Hypothalamus (tissue), 51 donors: ENCODE measurements at places on chromosomes 3 and 15.

DNA sequence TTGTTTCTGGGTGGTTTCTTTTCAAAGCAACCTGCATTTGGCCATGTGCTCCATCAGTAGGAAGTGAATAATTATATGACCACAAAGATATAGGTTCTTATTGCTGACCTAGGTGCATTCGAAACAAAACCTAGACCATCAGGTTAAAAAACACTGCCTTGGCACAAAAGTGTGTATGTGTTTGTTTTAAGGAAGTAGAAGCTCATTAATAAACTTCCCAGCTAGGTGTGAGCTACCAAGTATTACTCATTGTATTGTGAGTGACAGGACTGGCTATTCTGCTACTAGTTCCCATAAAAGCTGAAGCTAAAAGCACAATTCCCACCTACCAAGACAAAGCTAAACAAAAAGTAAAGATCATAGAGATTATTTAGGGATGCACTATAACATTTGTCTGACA, 168.2 kb downstream of the TP63 start:
- DNase-seq: no peak

DNA sequence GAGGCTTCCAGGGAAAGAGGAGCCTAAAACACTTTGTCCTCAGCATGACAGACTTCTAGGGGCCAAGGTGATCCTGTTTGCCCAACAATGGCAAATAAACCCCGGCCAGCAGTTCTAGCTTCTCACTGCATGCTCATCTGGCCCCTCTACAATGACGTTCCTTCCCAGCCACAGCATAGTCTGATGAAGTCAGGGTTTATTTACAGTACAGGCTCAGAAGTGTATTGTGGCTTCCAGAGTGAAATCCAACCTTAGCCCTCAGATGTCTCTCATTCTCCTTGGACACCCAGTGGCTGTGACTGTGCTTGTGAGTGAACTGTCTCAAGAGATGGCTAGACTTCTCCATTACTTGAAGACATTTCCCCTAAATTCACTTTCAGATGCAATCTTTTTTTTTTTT, 40.8 kb downstream of the BFSP2 start:
- no peak for DNase-seq

GRCh38 chr3:123582315-123582714, 2.5 kb downstream of the HACD2 start:
- DNase-seq: no peak

- DNase-seq: no peak
Observed at GRCh38 chr3:13578251-13578650, 29.3 kb downstream of the FBLN2 start.

DNA sequence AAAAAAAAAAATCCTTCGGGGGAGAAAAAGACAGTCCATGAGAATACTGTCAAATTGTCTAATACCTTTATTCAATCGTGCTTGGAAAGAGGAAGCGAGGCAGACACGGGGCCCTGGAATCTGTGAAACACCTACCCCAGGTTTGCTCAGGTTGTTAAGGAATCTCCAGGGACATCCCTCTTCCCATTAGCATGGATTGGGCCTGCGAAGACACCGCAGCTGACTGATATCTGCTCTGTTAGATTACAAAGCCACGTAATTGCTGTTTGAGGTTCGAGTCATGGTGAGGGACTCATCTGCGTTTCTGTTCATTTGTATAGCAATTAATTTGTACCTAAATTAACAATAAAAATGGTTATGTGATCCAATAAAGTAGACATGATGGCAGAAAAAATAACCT, 91.0 kb downstream of the BDH1 start:
- no peak for DNase-seq

GRCh38 chr3:160038862-160039562, 50.4 kb downstream of the IL12A start:
- DNase-seq: no peak

DNA sequence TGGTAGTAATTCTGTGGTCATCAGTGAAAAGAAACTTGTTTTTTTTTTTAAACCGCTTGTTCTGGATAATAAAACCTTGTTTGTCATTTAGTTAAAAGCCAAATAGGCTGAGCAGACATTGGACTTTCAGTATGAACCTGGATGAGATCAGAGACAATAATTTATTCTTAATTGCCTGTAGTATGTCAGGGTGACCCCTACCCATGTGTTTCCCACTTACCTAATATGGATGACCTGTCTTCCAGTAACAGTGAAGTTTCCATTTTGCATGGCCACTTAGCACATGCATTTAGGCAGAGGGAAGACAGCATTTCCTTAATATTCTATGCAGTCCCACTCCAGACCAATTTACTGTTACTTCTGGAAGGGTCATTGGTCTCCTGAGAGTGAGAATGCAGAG, 87.6 kb upstream of the CFAP20DC start:
- no peak for DNase-seq

DNA sequence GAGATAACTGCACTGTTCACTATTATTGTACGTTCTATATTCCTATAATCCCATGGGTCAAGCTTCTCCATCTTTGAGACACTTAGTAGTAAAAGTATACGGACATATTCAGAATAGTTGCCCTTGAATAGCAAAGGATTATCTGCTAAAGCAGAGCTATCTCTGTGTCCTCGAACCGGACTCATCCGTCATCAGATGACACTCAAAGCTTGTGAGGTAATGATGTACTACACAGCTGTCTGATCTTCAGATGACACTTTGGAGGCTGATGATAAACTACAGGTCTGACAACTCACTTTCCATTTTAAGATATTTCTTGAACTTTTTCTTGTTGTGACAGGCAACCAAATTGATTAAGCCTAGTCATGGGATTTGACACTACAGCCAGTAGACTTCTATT, 240.2 kb downstream of the SCAPER start:
- no peak for DNase-seq

GRCh38 chr3:122253581-122253980, 70.1 kb downstream of the CASR start:
- no peak for DNase-seq
